ENCODE measurements at places on chromosomes 2 and 18. TPM values are rescaled to one million over a fixed set of nuclear protein-coding genes. Genes with fewer than 3 reads are reported as not detected.

- no peak for DNase-seq
Measured at GRCh38 chr2:173146590-173146989, 70.9 kb downstream of the MAP3K20 start.

DNA sequence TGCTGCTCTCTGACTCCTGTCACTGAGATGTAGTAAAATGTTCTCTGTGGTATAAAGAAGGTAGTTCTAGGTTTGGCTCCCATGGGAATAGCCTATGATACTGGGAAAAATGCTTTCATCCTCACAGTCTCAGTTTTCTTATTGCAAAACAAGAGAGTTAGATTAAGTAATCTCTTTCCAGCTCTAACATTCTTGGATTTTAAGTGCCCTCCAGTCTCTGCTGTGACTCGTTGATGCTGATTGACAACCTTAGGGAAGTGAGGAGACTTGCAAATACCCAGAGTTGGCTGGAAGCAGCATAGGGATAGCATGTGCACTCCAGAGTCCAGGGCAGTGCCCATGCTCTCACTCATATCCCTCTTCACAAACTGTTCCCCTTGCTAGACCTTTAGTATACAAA, 534.9 kb downstream of the SLC4A3 start:
- DNase-seq: no peak

The C2orf74 gene
- total RNA-seq: 7.2 TPM

DNA sequence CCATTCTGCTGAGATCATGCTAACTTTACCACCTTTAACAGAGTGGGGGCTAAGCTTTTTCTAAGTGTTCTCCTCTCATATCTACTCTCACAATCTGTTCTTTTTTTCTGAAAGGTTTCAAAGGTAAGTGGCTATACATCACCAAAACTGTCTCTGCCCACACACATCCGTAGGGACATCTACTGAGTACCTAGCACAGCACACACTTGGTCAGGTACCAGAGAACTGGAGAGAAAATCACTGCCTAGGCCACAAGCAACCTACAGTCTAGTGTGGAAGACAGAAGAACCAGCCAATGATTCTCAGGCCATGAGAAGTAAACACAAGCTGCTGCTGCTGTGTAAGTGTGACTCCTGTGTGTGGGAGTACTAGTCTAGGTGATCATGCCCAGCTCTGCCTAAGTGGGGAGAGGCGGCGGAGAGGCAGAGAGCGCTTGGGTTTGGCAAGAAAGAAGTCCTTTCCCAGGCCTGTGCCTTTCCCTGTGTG, 176.1 kb upstream of the ZFP36L2 start:
- DNase-seq: no peak

The KCNF1 gene
- total RNA-seq: 0.32 TPM

DNA sequence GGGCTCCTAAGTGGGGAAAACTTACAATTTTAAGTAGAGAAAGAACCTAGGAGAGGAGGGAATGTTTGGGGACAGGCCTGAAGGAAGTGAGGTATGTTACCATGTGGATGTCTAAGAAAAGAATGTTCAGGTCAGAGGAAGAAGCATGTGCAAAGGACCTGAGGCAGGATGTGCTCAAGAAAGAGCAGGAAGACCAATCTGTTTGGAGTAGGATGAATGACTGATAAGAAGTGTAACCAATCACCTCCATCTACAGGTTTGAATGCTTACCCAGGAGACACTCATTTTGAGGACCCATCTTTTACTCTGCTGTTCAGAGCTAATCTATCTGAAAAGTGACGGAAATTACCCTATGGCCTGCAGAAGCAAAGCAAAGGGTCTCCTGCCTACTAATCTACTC, 342.3 kb downstream of the ARHGAP15 start:
- DNase-seq: no peak

DNA sequence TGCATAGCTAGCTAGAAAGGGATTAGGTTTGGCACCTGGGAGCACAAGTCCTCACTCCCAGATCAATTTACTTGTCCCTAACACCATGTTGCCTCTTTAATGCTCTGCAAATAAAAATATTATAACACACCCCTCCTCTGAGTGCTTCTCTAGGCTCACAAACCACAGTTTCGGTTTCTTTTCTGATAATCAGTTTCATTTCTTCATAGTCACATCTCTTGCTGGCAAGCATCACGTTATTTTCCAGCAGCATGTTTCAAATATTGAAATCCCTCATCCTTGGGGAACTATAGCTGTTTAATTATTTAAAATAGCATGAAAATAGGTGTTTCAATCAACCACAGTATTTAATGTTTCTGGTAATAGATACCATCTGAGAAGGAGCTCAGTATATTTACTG, 13.9 kb upstream of the SMCHD1 start:
- no peak for DNase-seq

- no peak for DNase-seq
Measured at GRCh38 chr2:177622521-177622920, 229.9 kb downstream of the AGPS start.

The DSC1 gene
- total RNA-seq: 0.16 TPM

DNA sequence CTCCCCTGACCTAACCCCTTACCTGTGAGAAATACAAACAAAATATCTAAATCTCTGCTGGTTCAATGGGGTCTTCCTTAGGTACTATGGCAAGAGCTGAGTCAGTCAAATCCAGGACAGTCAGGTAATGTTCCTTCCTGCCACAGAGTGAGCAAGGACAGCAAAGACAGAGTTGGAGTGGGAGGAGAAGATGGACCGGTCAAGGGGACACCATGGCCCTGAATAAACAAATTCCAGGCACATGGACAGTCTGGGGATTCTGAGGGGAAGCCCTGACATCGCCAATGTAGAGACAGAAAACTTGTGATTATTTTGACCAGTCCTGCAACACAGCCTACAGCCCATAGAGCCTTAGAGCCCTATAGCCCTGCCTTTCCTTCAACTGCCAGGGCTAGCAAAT, 42.8 kb downstream of the OLA1 start:
- no peak for DNase-seq

DNA sequence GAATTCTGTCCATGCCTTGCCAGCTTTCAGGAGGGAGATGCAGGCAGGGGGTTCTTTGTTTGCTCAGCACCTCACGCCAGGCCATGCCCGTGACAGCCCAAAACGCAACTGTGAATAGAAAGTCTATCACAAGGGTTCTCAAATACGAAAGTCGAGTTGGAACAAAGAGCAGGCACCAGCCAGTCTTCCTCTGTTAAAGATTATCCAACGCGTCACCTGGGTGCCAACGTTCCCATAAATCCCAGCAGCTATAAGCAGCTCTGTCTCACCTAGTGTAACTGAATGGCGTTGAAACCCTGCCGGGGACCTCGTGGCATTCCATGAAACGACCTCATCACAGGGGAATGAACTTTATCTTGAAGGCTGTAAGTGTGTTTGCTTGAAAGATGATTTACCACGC, 84.8 kb upstream of the GATA6 start:
- no peak for DNase-seq

GRCh38 chr2:100959225-100959880, 42.7 kb upstream of the RPL31 start:
- no peak for DNase-seq

The RGPD8 gene
- 55.9 TPM for total RNA-seq

- DNase-seq: no peak
Measured at GRCh38 chr18:62710417-62710816, 4.9 kb upstream of the PHLPP1 start.

DNA sequence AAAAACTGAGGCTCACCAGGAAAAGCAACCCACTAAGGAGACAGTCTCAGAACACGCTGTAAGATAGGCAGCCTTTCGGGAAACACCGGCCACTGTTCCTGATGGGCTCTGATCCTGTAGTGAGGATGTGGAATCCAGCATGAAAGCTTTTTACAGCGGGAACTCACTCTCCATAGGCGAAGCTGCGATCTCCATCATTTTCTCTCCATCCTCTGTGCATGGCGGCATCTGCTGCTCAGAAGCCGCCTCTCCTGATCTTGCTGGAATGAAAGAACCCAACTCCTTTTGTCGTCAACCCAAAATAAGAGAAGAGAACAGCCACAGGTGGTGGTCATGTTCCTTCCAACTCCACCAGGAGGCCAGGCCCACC, 49.9 kb downstream of the TMEM18 start:
- DNase-seq: no peak

The SLC5A7 gene
- 6.3 TPM for total RNA-seq

DNA sequence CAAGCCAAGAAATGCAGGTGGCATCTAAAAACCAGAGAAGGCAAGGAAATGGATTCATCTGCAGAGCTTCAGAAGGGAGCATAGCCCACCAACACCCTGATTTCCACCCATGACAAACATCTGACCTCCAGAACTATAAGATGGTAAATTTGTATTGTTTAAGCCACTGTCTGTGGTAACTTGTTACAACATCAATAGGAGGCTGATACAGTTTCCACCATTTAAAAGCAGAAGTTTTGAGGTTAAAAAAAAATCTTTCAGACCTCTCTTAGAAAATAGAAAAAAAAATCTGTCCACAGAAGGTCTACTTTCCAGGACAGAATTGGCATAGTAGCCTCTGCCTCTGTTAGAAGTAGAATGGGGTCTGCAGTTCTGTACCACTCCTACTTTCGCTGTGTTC, 37.2 kb downstream of the SLC40A1 start:
- DNase-seq: no peak

DNA sequence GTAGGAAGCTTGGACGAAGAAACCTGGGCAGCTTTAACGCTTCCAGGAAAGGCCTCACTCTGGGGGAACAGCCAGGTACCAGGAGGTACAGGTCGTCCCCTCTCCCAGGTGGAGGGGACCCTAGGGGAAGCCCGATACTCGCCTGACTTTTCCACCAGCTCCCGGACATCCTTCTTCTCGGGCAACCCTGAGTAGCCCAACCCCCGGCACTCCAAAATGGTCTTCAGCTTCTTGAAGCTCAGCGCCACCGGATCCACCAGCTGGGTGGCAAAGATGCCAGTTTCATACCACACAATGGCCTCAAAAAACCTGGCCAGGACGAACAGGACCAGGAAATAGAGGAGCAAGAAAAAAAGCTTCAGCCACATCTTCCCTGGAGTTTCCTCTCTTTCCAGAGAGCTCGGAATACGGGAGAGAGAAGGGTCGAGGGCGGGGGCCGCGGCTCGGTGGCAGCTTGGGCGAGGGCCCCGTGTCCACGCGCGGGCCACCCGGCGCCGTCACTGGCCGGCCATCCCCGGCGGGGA, 1.1 kb downstream of the RNF103 start:
- no peak for DNase-seq

GRCh38 chr2:96795076-96795475, 21.0 kb upstream of the CNNM3 start:
- DNase-seq: no peak

The SMYD1 gene
- 5.7 TPM for total RNA-seq

The ARHGEF4 gene
- total RNA-seq: 7.0 TPM

DNA sequence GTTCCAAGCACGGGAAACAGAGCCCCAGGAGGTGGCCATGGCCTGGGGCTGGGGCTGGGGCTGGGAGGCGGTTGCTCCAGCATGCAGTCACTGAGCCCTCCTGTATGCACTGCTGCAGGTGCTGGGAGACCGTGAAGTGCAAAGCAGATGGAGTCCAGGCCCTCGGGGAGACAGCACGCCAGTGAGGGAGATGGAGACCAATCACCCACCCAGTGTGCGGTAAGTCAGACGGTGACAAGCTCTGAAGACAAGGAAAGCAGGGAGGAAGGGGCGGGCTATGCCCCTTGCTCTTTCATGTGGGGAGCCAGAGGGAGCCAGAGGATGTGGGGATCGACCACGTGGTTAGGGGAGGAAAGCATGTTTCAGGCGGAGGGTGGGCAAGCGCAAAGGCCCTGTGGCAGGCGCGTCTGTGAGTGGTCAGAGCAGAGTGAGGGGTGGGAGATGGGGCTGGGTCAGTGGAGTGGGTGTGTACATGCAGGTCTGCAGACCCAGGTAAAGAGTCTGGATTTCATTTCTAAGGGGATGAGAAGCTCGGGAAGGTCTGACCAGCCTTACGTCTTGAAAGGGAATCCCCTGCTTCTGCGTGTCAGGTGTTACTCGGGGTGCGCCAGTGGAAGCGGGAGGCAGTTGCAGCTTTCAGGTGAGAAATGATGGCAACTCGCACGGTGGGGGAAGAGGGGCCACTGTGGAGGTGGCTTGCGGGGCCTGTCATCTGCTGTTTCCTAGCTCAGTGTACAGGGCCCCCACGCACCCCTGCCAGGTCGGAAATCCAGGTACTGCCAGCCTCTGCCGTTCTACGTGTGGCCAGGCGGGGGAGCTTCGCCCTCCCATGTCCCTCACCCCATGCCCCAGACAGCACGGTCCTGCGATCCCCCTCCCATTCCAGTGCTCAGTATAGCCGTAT, 19.4 kb downstream of the RRM2 start:
- DNase-seq: no peak

GRCh38 chr18:811892-812375, at the start of gene YES1:
Gene YES1, minus strand, starts transcription at chr18:812242. Its CDS starts 55,415 bp downstream, at chr18:756827.
- no peak for DNase-seq

- no peak for DNase-seq
Measured at GRCh38 chr2:26164231-26164630, 8.7 kb upstream of the GAREM2 start.
